ENCODE measurements at places on chromosomes 13 and 19.

DNA sequence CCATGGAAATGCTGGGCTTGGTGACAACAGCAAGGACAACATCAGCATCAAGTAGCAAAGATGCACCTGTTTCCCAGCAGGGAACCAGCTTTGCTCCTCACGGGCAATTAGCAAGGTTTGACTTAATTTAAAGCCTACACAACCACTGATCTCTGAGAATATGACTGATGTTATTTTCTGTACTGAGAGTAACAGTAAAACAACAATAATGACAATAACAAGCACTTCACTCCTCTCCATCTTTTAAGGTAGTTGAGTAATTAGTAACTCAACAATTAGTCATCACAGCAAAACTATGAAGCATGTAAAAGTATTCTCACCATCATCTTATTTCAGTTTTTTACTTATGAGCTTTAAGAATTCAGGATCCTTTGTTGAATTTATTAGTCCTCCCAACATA is 37.3 kb downstream of the ENOX1 start:
- no peak for DNase-seq

DNA sequence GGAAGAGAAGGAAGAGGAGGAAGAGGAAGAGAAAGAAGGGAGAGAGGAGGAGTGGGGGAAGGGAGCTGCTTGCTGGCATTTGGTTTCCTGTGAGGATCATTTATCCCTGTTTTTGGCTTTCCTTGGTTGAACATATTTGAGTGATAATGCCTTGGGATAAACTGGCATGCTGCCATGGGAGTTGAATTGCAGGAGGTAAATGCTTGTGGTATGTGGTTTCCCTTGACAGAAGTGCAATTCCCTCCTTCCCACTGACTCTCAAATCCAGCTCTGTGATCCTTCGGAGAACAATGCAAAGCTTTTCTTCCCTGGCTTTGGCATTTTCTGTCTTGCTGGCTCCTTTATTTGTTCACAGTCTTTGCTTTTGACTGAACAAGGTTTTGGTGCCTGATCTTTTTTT is 27.2 kb upstream of the CBY2 start:
- peak; percentile 44 for DNase-seq

DNA sequence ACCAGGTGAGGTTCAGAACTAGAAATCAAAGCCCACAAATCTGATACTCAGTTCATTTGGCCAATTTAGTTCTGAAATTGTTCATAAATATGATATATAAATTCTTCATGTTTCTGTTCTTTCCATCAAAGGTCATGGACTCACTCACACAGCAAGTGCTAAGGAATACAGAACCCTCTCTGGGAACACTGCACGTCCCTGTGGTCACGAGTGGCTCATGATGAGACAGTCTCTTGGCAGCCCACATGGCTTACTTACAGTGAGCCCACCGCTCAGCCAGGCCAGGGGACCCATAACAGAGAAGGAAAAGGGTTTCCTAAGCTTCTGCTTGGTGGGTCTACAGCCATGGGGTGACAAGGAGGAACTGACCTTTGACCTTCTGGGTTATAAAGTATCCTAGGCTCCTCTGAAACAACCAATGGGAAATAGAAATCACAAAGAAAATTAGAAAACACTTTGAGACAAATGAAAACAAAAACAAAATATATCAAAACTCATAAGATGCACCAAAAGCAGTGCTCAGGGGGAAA is 67.4 kb downstream of the CDADC1 start:
- DNase-seq = no peak

DNA sequence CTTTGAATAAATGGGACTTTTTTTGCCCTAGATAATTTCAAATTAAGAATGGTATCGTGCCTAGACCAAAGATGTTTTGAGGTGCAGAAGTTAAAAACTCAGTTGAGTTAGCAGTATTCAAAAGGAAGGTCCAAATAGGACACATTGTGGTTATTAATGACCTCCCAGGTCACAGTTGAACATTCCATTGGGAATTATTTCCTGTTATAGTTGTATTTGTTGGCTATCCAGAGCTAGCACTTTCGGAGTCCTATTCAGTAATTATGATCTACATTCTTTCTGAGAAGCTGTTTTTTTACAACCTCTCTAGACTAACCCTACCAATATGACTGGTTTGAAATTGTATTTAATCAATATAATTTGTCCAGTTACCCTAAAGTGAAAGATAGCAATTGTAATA is 83.7 kb downstream of the MAB21L1 start:
- DNase-seq = no peak

- DNase-seq = peak; percentile 66
These were observed 177.3 kb upstream of the KL start for GRCh38 chr13:32838945-32839344.
